Activated CD4-positive, alpha-beta T cell treated with anti-CD3 and anti-CD28 coated beads for 1 hour (primary cell): ENCODE measurements at places on chromosomes 16 and 17.

GRCh38 chr17:27882162-27882840 lies 10.9 kb downstream of the LYRM9 start:
- DNase-seq, result no peak

DNA sequence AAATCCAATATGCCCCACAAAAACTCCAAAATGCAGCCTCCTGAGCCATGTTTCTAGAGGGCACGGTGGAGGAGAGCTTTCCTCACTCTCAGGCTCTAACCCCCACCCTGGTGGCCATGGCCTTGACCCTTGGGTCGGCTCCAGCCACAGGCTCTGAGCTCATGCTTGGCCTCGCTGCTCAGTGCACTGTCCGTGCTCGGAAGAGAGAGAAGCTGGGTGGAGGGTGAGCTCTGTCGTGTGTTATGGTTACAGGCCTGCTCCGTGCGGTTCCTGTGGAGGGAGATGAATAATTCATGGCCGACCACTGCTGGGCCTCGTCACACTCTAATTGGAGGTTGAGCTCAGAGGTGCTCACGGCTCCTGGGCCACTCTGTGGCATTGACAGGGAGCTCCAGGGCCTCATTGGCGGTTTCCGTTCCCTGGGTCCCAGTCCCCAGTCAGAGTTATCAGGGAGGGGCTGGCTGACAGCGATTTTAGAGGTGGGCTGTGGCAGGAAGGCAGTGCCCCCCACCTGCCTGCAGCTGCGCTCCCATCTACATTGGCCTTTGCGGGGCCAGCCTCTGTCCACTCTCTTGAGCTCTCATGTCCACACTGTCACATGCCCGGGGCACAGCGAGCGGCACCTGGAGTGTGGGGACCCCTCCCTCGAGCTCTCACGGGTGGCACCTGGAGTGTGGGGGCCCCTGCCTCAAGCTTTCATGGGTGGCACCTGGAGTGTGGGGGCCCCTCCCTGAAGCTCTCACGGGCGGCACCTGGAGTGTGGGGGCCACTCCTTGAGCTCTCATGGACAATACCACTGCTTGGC lies 24.9 kb downstream of the ACSF3 start:
- no peak for DNase-seq

- DNase-seq, result no peak
These were observed 15.5 kb downstream of the UBALD2 start for GRCh38 chr17:76280650-76281049.

DNA sequence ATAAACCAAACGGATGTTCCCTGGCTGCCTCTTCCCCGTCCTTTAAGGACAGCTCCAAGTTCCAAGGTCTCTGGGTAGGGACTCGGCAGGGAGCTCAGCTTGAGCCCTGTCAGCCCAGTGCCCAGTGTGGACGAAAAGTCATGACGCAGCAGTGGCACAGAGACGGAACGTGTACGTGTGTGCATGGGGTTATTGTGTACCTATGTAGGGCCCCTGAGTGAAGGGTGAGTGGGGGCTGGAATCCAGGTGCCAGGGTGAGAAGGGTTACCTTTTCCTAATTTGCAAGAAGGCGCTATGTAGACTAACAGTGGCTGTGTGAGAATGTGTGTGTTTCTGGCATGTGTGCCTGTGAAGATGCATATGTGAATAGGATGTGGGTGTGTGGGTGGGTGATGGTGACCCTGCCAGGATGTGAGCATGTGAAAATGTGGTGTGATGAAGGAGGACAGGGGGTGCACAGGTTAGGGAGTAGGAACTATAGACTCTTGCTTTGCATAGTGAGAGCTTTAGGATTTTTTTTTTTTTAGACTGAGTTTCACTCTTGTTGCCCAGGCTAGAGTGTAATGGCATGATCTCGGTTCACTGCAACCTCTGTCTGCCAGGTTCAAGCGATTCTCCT lies 6.0 kb downstream of the SCN4A start:
- DNase-seq, result no peak

- no peak for DNase-seq
These were observed 157.4 kb downstream of the PRKCA start for GRCh38 chr17:66459811-66460270.

DNA sequence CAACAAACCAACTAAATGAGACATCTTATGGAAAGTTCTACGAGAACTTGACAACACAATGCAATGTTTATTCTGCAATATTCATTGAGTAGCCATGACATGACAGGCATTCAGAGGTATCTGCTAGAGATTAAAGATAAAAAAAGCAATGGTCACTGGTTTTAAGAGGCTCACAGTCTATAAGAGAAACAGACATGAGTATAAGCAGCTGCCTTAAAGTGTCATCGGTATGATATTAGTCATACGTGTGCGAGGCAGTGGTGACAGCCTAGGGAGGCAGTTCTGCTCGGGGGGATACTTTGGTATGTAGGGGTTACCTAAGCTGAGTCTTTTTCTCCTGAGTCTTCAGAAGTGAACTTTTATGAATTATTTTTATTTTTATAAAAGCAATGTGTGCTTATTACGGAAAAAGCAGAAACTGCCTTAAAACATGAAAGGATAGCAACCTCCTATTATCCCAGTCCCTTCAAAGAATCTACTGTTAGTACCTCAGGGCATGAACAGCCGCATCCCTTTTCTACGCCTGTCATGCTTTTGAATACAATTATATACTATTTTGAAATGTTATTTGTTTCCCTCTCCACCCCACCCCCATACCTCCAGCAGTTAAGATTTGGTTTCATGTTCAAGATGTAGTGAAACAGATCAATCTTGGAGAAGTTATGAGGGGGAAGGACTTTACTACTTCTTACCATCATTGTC lies 7.7 kb downstream of the ST6GALNAC1 start:
- no peak for DNase-seq

GRCh38 chr16:85461814-85462713 lies 151.1 kb upstream of the GSE1 start:
- no peak for DNase-seq

DNA sequence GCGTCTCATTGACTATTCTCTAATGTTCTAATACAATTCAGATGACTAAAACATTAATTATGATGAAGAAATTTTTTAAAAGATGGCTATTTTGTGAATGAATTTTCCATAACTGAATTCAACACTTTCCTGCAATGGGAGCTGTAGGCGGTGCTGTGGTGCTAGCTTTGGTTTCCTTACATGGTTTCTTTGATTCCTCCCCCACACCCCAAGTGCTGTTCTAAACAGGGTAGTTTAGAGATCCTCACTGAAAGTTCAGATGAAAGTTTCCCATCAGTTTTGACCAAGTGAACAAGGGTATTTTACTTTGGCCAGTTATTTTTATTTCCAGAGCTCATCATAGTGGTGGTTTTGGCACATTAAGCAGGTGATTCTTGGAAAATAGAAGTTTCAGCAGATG lies 26.0 kb upstream of the MRC2 start:
- DNase-seq, result no peak

GRCh38 chr17:79280866-79281572 lies 206.4 kb downstream of the ENGASE start:
- no peak for DNase-seq

GRCh38 chr16:57401943-57402640 lies 2.5 kb upstream of the CCL17 start:
- no peak for DNase-seq

DNA sequence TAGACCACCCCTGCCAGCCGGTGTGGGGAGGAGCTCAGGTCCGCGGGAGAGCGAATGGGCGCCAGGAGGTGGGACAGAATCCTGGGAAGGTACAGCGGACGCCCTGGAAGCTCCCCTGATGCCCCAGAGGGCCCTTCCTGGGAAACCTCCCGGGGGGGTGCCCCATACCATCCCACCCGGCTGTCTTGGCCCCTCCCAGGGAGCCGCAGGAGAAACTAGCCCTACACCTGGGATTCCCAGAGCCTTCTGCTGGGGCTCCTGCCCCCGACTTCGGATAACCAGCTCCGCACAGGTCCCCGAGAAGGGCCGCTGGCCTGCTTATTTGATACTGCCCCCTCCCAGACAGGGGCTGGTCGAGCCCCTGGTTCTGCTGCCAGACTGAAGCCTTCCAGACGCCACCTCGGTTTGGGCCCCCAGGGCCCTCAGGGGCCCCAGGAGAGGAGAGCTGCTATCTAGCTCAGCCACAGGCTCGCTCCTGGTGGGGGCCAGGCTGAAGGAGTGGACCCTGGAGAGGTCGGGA lies 3.0 kb upstream of the CBX4 start:
- no peak for DNase-seq

DNA sequence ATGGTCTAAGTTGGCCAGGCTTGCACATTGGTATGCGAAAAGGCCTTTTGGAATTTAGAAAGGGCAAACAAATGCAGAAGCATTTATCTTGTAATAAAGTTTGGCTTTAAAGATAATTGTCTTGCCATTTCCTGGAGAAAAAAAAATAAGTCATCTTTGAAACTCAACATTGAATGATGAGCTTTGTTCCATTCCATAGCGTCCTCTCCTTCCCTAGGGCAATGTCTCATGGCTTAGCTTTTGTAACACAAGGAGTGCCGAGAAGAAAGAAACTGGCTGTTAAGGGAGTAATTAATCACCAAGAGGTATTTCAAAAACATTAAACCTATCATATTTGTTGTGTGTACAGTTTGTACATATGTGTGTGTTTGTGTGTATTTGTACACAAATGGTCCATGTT lies 372.3 kb downstream of the NPIPA8 start:
- DNase-seq, result no peak

DNA sequence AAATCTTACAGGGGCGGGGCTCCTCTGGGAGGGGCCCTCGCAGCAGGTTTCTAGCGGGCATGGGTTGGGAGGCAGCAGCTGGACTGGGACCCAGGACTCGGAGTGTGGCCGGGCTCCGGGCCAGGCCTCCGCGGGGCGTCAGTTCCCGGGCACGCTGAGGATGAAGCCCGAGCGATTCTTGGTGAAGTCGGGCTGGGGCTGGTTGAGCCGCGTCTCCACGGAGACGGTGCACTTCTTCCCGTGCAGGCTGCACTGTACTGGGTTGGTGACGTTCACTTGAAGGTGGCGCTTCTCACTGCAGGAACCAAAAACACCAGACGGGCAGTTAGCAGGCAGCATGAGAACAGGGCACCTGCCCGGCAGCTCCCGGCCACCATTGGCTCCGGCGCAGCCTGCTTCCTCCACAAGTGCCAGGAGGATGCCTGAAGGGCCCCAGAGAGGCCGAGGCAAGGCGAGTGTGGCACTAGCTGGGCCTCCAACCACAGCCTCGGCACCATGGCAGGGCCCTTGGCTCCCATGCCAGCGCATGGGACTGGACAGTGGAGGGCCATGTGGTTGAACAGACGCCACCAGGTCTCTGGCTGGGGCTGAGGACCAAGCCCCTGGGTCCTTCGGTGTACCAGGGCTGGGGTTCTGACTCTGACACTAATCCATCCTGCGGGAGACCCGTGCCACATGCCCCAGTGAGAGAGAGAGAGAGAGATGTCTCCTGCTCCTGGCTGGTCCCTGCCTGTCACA lies 8.0 kb downstream of the CDK5R1 start:
- no peak for DNase-seq
